ENCODE measurements at places on chromosomes 3 and 15. TPM values are rescaled to one million over a fixed set of nuclear protein-coding genes. Genes with fewer than 3 reads are reported as not detected.

STRA6 gene
- not detected for polyA plus RNA-seq

IGSF11 gene
- 0.44 TPM for polyA plus RNA-seq

SCN11A gene
- not detected for polyA plus RNA-seq

SLC9C1 gene
- not detected for polyA plus RNA-seq

GRCh38 chr3:105140899-105141367 lies 225.8 kb upstream of the ALCAM start:
- H3K27ac ChIP-seq = no peak overlapping the region
- no peaks in the 10 kb centered on the region for H3K27me3 ChIP-seq
- no peak overlapping the region for H3K4me3 ChIP-seq
- no peaks in the 10 kb centered on the region for H3K36me3 ChIP-seq
- no peak for DNase-seq

GRCh38 chr15:33547876-33548275 lies 237.1 kb downstream of the RYR3 start:
- no peaks in the 10 kb centered on the region for H3K4me1 ChIP-seq
- peak; percentile 20 for DNase-seq
- H3K27ac ChIP-seq = no peak overlapping the region

- no peaks in the 10 kb centered on the region for H3K36me3 ChIP-seq
- no peaks in the 10 kb centered on the region for H3K4me1 ChIP-seq
- no peak overlapping the region for H3K27ac ChIP-seq
Observed at GRCh38 chr3:189498995-189499704, 132.0 kb upstream of the TP63 start.

- H3K4me1 ChIP-seq = no peaks in the 10 kb centered on the region
- H3K36me3 ChIP-seq = no peaks in the 10 kb centered on the region
- H3K27ac ChIP-seq = no peak overlapping the region
- H3K27me3 ChIP-seq = no peaks in the 10 kb centered on the region
- no peak overlapping the region for H3K4me3 ChIP-seq
Observed at GRCh38 chr15:42042602-42043400, 22.0 kb upstream of the PLA2G4E start.

DNA sequence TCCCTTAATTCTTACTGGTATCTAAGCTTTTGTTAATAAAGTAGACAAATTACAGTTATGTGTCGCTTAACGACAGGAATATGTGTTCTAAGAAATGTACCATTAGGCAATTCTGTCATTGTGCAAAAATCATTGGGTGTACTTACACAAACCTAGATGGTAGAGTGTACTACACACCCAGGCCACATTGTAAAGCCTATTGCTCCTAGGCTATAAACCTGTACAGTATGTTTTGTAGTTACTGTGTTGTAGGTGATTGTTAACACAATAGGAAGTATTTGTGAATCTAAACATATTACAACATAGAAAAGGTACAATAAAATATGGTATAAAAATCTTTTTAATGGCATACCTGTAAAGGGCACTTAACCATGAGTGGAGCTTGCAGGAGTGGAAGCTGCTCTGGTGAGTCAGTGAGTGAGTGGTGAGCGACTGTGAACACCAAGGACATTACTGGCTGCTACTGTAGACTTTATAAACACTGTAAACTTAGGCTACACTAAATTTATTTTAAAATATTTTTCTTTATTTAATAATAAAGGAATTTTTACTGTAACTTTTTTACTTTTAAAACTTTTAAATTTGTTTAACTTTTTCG lies 47.4 kb downstream of the FSIP1 start:
- H3K4me3 ChIP-seq = no peak overlapping the region
- no peaks in the 10 kb centered on the region for H3K4me1 ChIP-seq
- no peak overlapping the region for H3K27ac ChIP-seq
- DNase-seq = no peak

- no peak overlapping the region for H3K4me3 ChIP-seq
- no peak overlapping the region for H3K27ac ChIP-seq
- DNase-seq = no peak
- H3K36me3 ChIP-seq = no peaks in the 10 kb centered on the region
- no peaks in the 10 kb centered on the region for H3K4me1 ChIP-seq
- H3K27me3 ChIP-seq = no peaks in the 10 kb centered on the region
Observed at GRCh38 chr3:98027085-98027446, 8.0 kb downstream of the GABRR3 start.

- no peaks in the 10 kb centered on the region for H3K27me3 ChIP-seq
- no peak overlapping the region for H3K27ac ChIP-seq
- no peaks in the 10 kb centered on the region for H3K36me3 ChIP-seq
- no peak for DNase-seq
- H3K4me3 ChIP-seq = no peak overlapping the region
- H3K4me1 ChIP-seq = no peaks in the 10 kb centered on the region
Observed at GRCh38 chr3:122942937-122943827, 84.4 kb downstream of the SEMA5B start.
